ENCODE measurements at places on chromosomes 12 and 14.

DNA sequence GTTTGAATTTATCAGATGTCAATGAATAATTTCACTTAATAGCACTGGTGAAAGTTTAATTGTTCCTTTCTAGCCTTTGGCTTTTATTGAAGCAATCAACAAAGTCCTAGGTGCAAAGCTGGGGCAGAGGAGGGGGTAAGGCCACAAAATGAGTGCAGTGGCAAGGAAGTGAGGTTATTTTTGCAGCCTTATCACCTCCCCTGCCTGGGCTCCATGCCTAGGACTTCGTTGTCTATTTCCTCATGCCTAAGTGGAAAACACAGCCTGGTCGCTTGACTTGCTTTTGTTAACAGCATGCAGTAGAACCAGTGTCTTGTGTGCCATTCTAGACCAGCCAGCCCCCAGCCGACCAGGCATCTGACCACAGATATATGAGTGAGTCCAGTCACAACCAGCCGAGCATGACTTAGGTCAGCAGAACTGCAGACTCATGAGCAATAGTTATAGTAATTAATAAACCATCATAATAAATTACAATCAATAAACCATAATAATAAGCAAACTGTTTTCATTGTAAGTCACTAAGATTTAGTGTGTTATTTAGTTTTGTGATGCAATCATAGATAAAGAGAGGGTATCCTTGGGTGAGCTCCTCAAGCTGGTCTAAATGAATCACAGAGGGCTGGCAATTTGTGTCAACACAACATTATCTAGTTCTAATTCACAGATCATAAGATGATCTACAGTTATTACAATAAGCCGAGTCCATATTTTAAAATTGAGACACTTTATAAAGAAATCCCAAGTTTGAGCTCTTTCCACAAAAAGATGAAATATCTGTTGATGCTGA is 156.8 kb downstream of the GLT1D1 start:
- no peak for DNase-seq

- no peak for DNase-seq
Measured at GRCh38 chr14:33742166-33742565, 208.7 kb downstream of the EGLN3 start.

DNA sequence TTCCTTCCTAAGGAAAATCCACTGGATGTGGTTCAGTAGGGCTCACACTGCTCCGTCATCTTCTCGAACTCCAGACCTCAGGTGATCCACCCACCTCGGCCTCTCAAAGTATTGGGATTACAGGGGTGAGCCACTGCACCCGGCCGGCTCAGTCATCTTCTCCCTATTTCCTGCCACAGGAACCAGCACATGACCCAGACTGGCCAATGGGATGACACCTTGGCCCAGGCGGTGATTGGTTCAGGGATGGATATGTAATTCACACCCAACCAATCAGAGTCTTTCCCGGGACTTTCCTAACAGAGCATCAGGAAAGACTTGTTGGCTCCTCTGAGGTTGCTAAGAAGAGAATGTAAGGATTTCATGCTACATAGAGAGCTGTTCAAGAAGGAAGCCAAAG is 19.2 kb upstream of the C12orf76 start:
- no peak for DNase-seq

GRCh38 chr12:95146769-95147168 is 70.5 kb downstream of the FGD6 start:
- DNase-seq: no peak

- DNase-seq: no peak
Measured at GRCh38 chr14:99636487-99636886, 8.4 kb upstream of the HHIPL1 start.

DNA sequence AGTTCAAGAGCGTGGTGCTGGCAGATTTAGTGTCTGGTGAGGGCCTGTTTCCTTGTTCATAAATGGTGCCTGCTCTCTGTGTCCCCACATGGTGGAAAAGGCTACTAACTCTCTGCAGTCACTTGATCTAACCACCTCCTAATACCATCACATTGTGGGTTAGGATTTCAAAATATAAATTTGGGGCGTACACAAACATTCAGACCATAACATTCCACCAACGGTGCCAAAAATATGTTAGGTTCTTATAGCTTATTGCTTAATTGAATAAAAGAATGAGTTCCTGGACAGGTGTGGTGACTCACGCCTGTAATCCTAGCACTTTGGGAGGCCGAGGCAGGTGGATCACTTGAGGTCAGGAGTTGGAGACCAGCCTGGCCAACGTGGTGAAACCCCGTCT is 3.4 kb upstream of the DYRK2 start:
- no peak for DNase-seq

GRCh38 chr14:61456720-61457119 is 135.3 kb downstream of the PRKCH start:
- DNase-seq: peak; percentile 70

DNA sequence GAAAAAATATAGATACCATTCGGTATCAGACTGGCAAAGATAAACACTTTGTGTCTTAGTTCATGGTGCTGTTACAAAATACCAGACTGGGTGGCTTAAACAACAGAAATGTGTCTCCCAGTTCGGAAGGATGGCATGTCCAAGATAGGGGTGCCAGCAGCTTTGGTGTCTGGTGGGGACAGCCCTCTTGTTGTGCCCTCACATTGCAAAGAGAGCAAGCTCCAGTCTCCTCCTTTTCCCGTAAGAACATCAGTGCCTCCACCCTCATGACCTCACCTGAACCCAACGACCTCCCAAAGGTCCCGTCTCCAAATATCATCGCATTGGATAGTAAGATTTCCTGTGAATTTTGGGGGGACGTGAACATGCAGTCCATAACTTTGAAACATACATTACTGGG is 12.4 kb downstream of the ZBTB42 start:
- DNase-seq: no peak

- no peak for DNase-seq
Measured at GRCh38 chr12:54173906-54174471, 14.8 kb downstream of the SMUG1 start.

- DNase-seq: no peak
Measured at GRCh38 chr14:33207467-33208017, 268.9 kb downstream of the NPAS3 start.

GRCh38 chr14:88556581-88556980 is 1.8 kb upstream of the PTPN21 start:
- DNase-seq: no peak

DNA sequence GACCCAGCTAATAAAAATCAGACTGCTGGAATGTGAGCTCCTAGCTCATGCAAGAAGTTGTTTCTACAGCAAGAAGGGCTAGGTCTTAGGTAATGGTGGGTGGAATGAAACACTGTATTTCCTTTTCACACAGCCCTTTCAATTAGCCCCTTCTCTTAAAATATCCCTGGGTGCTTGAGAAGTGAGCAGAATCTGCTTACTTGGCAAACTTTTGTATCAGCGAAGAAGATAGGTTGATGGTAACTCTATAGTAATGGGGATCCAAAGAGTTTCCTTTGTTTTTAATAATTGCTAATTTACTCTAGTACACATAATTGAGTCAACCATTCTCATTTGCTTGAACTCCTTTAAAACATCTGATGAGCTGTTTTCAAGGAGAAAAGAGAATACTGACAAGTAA is 100.6 kb upstream of the FSCB start:
- DNase-seq: no peak
